Fibroblast of gingiva (primary cell): ENCODE measurements at places on chromosomes 1 and 21.
A peak's percentile ranks its signal among the peaks of the same experiment; 100 is the strongest.

DNA sequence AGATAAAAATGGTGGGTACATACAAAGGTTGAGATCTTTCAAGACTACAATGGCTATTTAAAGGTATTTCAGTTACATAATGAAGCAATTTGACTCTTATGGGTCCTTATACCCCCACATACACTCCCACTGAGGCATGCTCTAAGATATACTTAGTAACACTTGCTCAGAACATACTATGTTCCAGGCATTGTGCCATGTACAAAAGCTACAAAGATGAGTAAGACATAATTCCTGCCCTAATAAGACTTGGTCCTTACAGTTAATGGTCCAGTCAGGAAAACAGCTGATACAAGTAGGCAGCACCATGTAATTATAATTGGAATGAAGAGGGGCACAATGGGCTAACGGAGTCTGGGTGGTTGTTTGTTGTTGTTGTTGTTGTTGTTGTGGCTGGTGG, 166.7 kb upstream of the BEND5 start:
- DNase-seq = peak; percentile 39

- DNase-seq = no peak
Observed at GRCh38 chr1:219235903-219236481, 62.3 kb downstream of the LYPLAL1 start.

DNA sequence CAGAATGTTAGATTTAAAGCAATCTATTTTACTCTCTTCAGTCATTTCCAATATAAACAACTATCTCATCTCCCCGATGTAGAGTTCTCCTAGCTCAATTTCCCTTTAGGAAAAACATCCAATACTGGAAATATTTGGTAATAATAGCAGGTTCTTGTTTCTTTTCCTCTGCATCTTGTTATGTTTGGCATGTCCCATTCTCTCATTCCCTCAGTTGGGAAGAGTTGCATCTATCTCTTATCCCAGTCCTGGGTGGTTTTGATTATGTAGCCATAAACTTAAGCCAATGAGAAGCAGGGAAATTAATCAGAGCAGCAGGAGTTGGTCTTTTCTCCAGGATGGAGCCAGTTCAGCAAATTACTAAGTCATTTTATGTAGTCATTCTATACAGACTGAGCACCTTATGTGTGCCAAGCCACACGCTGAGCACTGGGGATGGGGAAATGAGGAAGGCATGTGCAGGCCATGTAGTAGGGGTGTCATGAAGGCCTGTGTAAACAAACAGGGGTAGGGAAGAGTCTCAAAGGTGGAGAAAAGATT, 418.2 kb upstream of the NFIA start:
- DNase-seq = no peak

DNA sequence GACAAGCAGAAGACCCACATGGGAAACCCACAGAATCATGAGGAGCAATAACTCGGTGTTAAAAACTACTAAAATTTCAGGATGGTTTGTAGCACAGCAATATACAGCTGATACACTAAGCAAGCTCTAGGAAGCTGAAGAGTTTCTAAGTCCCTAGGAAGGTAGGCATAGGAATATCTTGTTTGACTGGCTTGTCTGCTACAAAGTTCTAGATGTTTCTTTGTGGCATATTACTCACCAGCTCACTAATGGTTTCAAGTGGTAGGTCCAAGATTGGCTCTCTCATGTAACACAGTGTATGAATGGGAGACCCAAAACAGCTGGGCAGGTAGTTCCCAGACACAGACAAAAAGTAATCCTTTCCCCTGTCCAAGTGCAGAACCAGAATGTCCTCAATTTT, 13.3 kb upstream of the MTF1 start:
- DNase-seq = no peak
